ENCODE measurements at places on chromosomes 16 and 17.

- peak overlapping the region; percentile 62 for H3K27ac ChIP-seq
- DNase-seq = no peak
- peaks cover 32% of the 10 kb centered on the region for H3K4me1 ChIP-seq
- no peak overlapping the region for H3K4me3 ChIP-seq
These were observed 24.9 kb downstream of the CBFB start for GRCh38 chr16:67053767-67054334.

DNA sequence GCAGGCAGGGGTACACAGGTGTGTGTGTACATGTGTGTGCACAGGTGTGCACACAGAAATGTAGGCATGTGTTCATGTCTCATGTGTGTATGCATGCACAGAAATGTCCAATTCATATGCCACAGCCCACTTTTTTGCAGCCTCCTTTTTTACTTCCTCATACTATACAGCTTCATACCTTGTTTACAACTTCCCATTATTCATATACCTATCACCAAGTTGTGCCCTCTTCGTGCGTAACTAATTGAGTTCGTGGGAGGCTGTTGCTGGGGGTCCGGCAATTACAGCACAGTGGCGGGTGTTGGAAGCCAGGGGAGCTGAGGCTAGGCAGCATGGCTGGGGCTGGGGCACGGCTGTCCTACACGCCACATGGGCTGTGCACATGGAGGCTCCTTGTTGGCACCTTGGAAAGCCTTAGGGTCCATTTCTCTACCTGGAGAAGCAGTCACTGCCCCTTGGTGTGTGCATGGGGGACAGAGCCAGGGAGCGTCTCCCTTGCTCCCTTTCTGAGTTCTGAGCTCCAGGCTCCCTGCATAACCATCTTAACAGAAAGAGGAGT lies 266.7 kb downstream of the ENGASE start:
- no peaks in the 10 kb centered on the region for H3K4me1 ChIP-seq
- H3K27ac ChIP-seq = no peak overlapping the region
- H3K36me3 ChIP-seq = no peaks in the 10 kb centered on the region
- H3K4me3 ChIP-seq = no peak overlapping the region
- no peak for DNase-seq

DNA sequence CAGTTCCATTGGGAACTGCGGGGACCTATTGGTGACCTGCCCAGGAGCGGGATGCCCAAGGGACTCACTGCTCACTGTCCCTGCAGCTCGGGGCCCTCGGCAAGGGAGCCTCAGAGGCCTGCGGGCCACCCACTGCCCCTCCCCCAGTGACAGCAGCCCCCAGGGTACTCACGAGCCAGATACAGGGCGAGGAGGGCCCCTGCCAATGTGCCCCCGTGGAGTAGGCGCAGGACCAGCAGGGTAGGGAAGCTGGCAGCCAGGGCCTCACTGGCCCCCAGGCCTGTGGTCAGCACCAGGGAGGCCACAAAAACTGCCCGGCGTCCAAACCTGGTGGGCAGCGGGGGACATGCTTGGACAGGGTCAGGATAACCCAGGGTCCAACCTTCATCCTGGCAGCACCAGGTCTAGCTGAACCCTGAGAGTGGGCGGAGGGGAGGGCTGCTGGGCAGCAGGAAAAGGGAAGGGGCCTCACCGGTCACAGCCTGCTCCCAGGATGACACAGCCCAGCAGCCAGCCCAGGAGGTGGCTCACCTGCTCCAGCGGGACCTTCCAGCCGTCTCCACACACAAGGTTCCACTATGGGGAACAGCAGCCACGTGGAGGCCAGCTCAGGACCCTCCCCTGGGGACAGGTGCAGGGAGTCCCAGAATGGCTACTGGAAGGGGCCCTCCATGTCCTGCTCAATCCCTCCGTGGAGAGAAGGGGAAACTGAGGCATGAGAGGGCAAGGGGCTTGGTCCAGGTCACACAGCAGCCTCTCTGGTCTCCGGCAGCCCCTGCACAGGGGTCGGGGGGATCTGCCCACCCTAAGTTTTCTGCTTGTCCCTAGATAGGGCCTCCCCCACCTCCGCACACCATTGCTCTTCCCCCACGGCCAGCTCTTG lies 855 bp downstream of the SLC22A31 start:
- no peak for DNase-seq
- H3K36me3 ChIP-seq = no peaks in the 10 kb centered on the region
- H3K27ac ChIP-seq = no peak overlapping the region

DNA sequence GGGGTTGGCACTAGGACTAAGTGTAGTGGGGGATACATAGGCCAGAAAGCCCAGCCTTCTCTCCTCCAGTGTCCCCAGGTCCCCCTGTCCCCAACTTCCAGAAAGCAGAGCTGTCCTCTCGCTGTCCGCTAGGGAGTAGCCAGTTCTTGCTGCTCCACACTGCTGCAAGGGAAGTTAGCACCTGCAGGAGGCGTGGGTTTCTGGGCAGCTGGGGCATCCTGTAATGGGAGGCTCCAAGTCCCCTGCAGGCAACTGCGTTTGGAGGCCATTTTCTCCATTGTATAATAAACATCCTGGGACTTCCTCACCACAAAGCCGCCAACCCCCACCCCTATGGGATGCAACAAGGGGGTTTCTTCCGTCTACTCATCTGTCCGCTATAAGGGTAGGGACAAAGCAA lies 1.7 kb downstream of the RPRML start:
- H3K27ac ChIP-seq = no peak overlapping the region
- no peak overlapping the region for H3K4me3 ChIP-seq
- no peaks in the 10 kb centered on the region for H3K27me3 ChIP-seq
- peak; percentile 51 for DNase-seq
- peaks cover 19% of the 10 kb centered on the region for H3K4me1 ChIP-seq
- no peaks in the 10 kb centered on the region for H3K36me3 ChIP-seq

GRCh38 chr17:57666201-57666870 lies 78.8 kb downstream of the CCDC182 start:
- H3K27ac ChIP-seq = peak overlapping the region; percentile 43
- H3K4me1 ChIP-seq = no peaks in the 10 kb centered on the region
- no peaks in the 10 kb centered on the region for H3K27me3 ChIP-seq

GRCh38 chr16:78684030-78684611 lies 584.7 kb downstream of the WWOX start:
- no peak overlapping the region for H3K4me3 ChIP-seq
- no peak for DNase-seq
- H3K36me3 ChIP-seq = no peaks in the 10 kb centered on the region
- H3K27ac ChIP-seq = no peak overlapping the region
- H3K4me1 ChIP-seq = no peaks in the 10 kb centered on the region
- H3K27me3 ChIP-seq = no peaks in the 10 kb centered on the region

- no peaks in the 10 kb centered on the region for H3K36me3 ChIP-seq
- H3K27ac ChIP-seq = no peak overlapping the region
- peaks cover 7% of the 10 kb centered on the region for H3K4me1 ChIP-seq
- no peak overlapping the region for H3K4me3 ChIP-seq
- no peaks in the 10 kb centered on the region for H3K27me3 ChIP-seq
These were observed 9.8 kb downstream of the SLC4A1 start for GRCh38 chr17:44257815-44258760.

GRCh38 chr16:85378145-85379040 lies 234.7 kb upstream of the GSE1 start:
- no peaks in the 10 kb centered on the region for H3K36me3 ChIP-seq
- no peak for DNase-seq
- peaks cover 4% of the 10 kb centered on the region for H3K4me1 ChIP-seq

DNA sequence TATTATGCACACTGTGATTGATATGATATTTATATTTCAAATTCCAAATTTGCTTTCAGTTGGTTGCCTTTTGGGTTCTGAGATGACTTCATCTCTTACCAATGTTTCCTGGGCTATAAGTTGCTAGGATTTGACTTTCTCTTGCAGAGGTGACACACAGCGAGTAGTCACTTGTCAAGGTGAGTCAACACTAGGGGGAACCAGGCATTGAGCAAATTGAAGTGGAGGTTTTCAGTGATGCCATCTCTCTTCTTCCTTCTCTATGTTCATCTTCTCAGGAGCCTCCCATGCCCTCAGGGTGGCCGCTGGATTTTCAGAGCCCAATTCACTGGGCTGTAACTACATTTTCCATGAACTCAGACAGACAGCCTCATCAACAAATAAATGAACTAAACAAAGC lies 6.0 kb upstream of the CPD start:
- no peak for DNase-seq
- H3K27ac ChIP-seq = no peak overlapping the region
- no peaks in the 10 kb centered on the region for H3K36me3 ChIP-seq

DNA sequence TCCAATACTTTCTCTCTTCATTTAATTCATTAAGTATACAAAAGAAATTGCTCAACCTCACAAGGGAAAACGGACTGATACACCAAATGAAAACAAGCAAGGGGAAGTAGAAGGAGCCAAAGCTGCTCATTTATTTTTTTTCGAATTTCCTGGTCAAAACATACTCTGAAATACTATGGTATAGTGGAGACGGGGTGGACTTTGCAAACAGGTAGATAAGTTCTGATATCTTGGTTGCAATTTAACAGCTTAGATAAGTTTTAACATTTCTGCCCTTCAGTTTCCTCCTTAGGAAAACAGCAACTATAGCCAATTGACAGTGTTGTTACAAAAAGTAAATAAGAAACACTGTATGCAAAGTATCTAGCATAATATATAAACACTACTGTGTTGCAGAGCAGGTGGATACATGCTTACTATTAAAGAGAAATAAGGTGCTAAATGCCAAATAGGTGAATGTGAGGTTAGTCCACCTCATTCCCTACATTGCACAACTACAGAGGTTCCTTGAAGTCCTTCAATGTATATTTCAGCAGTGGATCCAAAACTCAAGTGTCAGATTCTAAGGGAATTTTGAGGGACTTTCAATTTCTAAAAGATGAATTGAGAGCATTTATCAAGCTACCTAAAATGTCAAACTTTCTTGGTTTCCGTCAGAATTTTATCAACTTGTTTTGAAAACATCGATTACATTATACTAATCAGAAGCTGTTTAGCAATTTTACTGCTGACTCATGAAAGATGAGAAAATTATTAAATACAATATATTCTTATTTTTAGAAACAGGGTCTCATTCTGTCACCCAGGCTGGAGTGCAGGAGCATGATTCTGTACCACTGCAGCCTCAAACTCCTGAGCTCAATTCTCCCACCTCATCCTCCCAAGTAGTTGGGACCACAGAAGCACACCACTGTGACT lies 11.0 kb downstream of the CCDC47 start:
- peaks cover 11% of the 10 kb centered on the region for H3K4me1 ChIP-seq
- no peak overlapping the region for H3K4me3 ChIP-seq
- peaks cover 62% of the 10 kb centered on the region for H3K36me3 ChIP-seq
- H3K27ac ChIP-seq = no peak overlapping the region
- no peak for DNase-seq

GRCh38 chr16:67653789-67654402 lies 6.2 kb downstream of the ACD start:
- DNase-seq = no peak
- H3K27me3 ChIP-seq = no peaks in the 10 kb centered on the region
- H3K36me3 ChIP-seq = peaks cover 86% of the 10 kb centered on the region
- H3K4me1 ChIP-seq = peaks cover 3% of the 10 kb centered on the region
- no peak overlapping the region for H3K4me3 ChIP-seq

- no peak overlapping the region for H3K27ac ChIP-seq
- H3K36me3 ChIP-seq = no peaks in the 10 kb centered on the region
- peaks cover 17% of the 10 kb centered on the region for H3K27me3 ChIP-seq
- H3K4me1 ChIP-seq = peaks cover 55% of the 10 kb centered on the region
- no peak overlapping the region for H3K4me3 ChIP-seq
These were observed 20.8 kb upstream of the ZFHX3 start for GRCh38 chr16:73068541-73069401.

DNA sequence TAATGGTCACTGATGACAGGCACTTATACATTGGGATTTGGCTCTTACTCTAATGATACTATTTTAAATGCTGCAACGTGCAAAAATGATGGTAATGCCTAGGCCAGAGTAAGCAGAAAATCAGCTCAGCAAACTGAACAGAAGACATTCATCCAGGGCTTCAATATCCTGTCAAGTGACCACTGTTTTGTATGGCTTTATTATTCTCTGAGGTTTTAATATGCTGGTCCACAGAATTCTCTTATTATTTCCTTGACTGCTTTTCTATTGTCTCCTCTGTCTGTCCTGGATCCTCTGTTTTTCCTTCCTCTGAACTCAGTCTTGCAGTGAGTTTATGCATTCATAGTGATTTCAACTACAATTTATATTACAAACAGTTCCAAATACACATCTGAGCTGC lies 90.8 kb upstream of the PMFBP1 start:
- no peak overlapping the region for H3K27ac ChIP-seq
- no peaks in the 10 kb centered on the region for H3K27me3 ChIP-seq
- H3K4me3 ChIP-seq = no peak overlapping the region
- no peaks in the 10 kb centered on the region for H3K36me3 ChIP-seq
- no peak for DNase-seq
- peaks cover 2% of the 10 kb centered on the region for H3K4me1 ChIP-seq

- H3K4me3 ChIP-seq = no peak overlapping the region
- H3K4me1 ChIP-seq = peaks cover 18% of the 10 kb centered on the region
- no peaks in the 10 kb centered on the region for H3K27me3 ChIP-seq
- H3K36me3 ChIP-seq = peaks cover 2% of the 10 kb centered on the region
- DNase-seq = peak; percentile 18
These were observed 49.0 kb downstream of the NT5M start for GRCh38 chr17:17351901-17352781.

- no peak for DNase-seq
- H3K4me1 ChIP-seq = no peaks in the 10 kb centered on the region
- H3K27me3 ChIP-seq = no peaks in the 10 kb centered on the region
- H3K4me3 ChIP-seq = no peak overlapping the region
These were observed 69.0 kb downstream of the RAP1GAP2 start for GRCh38 chr17:2865228-2865627.

DNA sequence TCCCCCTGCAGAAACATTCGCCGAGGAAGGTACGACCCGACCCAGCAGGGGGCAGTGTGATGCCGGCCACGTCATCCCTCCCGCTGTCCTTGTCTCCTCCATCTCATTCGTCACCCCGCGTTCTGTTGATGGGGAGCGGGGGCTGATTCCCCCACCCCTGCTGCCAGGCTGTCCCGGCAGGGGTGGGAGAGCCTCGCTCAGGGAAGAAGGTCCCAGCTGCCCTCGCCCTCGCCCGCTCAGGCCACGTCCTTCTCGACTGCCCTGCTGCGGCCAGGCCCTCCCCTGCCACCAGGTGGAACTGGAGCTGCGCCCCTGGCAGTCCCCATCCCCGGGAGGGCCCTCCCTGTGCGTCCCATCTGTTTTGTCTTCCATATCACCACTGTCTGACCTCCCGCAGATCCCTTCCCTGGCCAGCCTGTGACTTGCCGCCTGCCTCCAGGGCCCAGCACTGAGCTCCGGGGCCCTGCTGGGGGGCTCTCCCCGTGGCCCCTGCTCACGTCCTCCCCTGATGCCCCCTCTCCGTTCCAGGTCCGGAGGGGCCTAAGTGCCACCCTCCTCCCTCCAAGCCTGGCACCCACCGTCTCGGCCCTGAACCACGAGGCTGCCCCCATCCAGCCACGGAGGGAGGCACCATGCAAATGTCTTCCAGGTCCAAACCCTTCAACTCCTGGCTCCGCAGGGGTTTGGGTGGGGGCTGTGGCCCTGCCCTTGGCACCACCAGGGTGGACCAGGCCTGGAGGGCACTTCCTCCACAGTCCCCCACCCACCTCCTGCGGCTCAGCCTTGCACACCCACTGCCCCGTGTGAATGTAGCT lies 20.6 kb downstream of the ADAM11 start:
- peak; percentile 81 for DNase-seq
- H3K36me3 ChIP-seq = no peaks in the 10 kb centered on the region
- peak overlapping the region; percentile 26 for H3K4me3 ChIP-seq
- no peak overlapping the region for H3K27ac ChIP-seq
- H3K27me3 ChIP-seq = peaks cover 5% of the 10 kb centered on the region

- no peak overlapping the region for H3K4me3 ChIP-seq
- H3K27ac ChIP-seq = no peak overlapping the region
These were observed 2.7 kb downstream of the PLLP start for GRCh38 chr16:57281791-57282190.

Data from common myeloid progenitor, CD34-positive (primary cell).